ENCODE measurements at places on chromosomes 6 and 20.

GRCh38 chr20:47730744-47731143 is 54.5 kb downstream of the SULF2 start:
- no peak for DNase-seq

GRCh38 chr6:112337209-112337638 is 9.9 kb upstream of the RFPL4B start:
- no peak for DNase-seq

- DNase-seq: peak; percentile 19
Observed at GRCh38 chr6:41199552-41200246, 1.2 kb downstream of the TREML2 start.

- no peak for DNase-seq
Observed at GRCh38 chr6:39196673-39197091, 32.6 kb downstream of the KCNK5 start.

DNA sequence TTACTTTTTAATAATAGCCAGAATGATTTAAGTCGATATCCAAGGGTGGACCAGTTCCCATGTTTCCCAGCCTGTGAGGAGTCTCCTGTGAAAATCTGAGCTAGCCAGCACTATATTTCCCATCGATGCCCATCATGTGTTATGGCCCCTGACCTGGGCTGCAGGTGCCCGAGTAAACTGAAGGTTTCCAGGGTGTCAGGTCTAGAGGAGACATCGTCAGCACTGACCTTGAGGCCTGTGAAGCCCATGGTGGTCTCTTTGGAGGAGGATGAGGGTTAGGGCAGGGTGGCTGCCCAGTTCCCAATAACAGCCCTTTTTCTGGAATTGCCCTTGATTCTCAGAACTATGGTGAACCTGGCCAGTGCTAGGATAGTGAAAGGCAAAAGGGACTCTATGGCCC is 63.0 kb upstream of the TOP1 start:
- DNase-seq: no peak

- no peak for DNase-seq
Observed at GRCh38 chr6:15615802-15616201, 47.0 kb downstream of the DTNBP1 start.

- peak; percentile 56 for DNase-seq
Observed at GRCh38 chr20:4108495-4109306, 93.3 kb upstream of the RNF24 start.

- DNase-seq: no peak
Observed at GRCh38 chr6:162576016-162576415, 151.6 kb downstream of the PRKN start.

GRCh38 chr20:31933698-31934097 is 18.1 kb downstream of the PDRG1 start:
- DNase-seq: no peak

DNA sequence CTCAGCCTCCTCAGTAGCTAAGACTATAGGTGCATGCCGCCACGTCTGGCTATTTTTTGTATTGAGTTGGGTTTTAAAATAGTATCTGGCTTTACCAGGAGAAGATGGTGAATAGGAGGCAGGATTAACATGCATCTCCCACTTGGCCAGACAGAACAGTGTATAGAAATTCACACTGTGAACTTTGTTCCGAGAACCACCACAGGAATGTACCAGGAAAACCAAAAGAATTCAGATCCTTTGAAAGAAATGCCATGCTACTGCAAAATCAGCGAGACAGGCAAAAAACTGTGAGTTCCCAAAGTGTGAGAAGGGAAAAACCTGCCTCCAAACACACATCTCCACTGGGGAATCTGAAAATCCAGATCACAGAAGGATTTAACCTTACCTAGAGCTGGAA is 327.6 kb downstream of the NKAIN2 start:
- DNase-seq: no peak

DNA sequence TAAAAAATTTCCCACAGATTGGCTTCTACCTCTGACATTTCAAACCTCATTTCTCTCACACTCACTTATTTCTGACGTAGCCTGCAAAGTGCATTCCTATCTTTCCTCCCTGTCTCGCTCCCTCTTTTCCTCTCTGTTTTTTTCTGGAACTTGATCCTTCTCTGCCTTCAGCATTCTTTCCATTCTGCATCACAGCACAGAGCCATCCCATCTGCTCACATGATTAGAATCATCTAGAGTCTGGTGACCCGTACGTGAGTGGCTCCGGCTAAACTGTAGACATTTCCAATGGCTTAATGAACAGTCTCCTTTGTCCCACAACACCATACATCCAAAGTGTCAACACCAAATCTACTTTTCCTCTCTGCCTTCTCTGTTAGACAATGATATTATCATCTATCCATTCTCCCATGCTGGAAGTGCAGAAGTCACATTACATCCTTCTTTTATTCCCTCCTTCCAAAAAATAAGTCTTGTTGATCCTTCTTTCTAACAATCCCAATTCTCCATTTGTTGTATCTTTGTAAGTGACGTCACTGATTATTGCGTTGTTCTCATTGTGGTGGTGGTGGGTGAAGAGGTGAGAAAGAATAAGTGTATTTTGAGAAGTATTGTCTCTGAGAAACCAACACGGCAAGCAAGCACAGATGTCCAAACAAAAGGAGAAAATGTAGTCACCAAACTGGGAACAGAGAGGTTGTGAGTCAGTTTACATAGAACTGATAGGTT is 41.6 kb downstream of the OPRM1 start:
- DNase-seq: no peak

- DNase-seq: no peak
Observed at GRCh38 chr6:56875523-56875922, 79.4 kb upstream of the BEND6 start.

DNA sequence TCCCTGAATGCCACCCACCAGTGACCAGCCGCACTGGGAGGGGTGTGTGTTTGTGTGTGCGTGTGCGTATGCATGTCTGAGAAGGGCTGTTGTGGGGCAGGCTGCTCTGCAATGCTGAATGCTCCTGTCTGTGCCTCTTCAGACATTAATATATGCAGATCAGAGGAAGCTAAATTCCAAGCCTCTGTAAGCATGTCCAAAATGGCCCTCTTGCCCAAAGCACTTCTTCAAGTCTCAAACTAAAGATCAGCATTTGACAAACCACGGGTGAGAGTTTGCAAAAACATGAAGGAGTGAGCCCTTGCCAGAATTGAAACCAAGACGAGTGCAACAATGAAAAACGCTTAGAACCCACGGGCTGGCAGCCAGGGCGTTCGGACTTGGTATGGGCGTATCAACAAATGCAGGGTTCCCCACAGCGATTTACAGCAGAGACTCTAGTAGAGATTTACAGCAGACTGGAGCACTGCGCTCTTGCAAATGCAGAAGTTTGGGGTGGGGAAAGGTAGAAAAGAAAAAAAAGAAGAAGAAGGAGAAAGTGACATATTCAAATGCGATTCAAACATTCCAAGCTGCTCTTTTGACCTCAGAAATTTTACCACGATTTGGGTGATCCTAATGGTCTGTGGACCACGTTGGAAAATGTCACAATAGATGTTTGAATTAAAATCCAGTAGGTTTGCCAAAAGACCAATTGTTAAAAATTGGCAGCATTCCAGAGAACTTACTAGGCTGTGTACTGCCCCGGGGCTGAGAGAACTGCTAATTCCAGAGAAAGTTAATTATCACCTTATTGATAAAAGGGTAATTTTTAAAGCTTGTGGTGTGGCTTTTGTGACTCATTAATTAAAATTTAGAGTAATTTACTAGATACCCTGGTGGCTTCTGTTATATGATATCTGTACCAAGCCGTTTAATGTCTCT is 3.5 kb downstream of the SCML4 start:
- DNase-seq: no peak

- no peak for DNase-seq
Observed at GRCh38 chr6:14040042-14040441, 77.5 kb upstream of the CD83 start.

- no peak for DNase-seq
Observed at GRCh38 chr6:140641412-140641811, 1267.0 kb upstream of the CITED2 start.

DNA sequence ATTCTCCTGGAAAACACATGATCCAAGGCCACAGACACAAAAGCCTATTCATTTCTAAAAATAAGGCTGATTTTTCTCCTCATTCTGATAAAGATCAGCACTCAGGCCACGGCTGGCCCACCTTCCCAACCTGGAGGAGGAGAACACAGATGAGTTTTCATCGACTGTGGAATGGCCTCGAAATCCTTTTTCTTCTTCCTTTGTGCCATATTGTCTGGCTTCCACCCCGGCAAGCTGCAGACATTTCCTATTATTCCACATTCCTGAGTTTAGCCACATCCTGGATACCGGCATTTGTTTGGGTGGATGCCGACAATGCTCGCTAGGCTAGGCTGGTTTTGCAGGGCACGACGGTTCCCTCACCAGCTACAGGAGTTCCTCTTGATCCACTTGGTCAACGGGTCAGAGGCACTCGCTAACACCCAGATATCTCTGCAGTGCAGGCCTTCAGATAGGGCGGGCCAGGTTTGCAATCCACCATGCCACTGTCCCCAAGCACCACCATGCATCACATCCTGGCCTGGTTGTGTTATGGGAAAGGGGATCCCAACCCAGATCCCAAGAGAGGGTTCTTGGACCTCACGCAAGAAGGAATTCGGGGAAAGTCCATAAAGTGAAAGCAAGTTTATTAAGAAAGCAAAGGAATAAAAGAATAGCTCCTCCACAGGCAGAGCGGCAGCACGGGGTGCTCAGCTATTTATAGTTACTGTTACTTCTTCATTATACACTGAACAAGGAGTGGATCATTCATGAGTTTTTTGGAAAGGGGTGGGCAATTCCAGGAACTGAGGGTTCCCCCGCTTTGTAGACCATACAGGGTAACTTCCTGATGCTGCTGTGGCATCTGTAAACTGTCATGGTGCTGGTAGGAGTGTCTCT is 4.2 kb upstream of the CTSZ start:
- DNase-seq: no peak

GRCh38 chr6:127737009-127737486 is 160.1 kb downstream of the C6orf58 start:
- DNase-seq: no peak

GRCh38 chr6:122791310-122791679 is 2.2 kb downstream of the SMPDL3A start:
- DNase-seq: no peak

GRCh38 chr20:62755817-62756724 is 40.2 kb upstream of the MRGBP start:
- DNase-seq: no peak

- DNase-seq: no peak
Observed at GRCh38 chr6:25944688-25945574, 14.4 kb upstream of the SLC17A2 start.

- no peak for DNase-seq
Observed at GRCh38 chr20:50679753-50680104, 11.6 kb downstream of the RIPOR3 start.

DNA sequence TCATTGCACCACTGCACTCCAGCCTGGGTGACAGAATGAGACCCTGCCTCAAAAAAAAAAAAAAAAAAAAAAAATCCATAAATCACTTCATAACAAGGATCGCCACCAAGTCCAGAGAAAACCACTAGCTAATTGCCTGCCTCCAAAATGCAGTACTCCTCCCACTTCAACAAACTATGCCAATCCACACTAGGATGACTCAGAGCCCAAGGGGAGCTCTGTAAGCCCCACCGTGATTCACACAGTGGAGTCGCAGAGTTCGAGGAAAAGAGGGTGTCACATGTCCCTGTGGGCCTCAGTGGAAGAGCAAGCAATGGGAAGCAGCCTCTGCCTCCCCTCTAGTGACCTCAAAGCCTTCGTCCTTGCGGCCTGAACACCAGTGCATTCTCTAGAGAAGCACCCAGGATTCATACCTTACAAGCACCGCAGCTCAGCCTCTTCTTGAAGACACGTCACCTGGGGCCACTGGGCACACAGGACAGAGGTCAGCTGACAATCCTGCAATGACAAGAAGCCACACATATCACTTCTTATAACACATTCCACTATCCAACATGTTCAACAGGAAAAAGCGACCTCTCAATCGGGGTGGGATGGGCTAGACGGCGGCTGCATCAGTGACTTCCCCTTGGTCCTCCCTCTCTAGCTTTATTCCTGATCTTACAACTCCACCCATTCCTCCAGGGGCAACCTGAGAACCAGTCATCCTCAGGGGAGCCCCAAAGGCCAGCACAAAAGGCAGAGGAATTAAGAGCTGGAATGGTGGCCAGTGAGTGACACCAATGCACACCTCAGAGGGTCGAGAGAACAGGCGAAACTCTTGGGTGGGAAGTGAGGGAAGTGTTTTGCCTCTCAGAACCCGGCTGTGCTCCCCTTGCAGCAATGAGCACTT is 8.9 kb downstream of the SNHG17 start:
- DNase-seq: no peak

DNA sequence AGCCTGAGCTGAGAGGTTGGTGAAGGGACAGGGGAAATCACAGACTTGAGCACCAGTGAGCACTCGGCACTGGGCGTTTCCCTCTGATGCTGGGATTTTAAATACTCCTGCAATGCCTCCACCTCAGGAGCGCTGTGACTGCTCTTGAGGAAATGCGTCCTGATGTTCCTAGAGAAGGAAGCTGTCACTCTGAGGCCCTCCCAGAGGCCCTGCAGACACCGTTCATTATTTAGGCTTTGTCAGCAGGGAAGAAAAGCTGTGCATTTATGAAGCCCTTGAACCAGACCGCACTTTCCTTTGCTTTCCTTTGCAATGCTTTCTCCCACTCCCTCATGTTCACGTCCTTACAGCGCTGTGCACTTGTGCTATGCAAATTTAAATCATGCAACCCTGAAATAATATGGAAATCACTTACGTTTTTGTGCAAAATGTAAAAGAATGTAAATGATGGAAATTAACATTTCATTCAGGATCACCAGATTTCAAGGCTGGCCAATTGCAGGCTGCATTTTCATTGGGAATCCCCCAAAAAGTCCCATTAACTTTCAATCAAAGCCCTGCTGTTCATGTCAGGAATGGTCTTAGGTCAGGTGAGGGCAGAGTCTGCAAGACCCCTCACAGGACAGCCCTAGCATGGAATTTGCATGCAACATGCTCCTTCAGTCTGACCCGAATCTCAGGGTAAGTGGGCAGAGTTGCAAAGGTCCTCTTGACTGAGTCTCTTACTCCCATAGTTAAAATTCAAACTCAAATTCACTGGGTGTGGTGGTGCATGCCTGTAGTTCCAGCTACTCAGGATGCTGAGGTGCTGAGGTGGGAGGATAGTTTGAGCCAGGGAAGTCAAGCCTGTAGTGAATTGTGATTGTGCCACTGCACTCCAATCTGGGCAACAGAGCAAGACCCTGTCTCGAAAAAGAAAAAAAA is 45.8 kb upstream of the SYNDIG1 start:
- DNase-seq: no peak

DNA sequence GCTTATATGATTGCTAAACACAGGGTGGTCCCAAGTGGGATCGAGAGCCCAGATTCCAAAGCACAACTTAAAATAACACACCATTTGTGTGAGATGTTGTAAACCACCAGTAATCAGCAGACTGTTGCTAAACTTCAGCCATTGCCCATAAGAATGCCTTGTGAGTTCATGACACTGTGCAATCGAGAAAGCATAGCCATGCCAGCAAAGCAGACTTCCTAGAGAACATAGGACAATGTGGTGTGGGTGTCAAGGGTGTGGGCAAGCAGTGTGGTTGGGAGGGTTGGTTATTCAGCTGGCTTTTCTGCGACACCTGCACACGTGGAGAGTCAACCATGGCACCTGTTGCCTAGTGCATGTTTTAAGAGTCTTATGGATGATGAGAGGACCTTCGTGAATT is 16.1 kb upstream of the CALHM6 start:
- DNase-seq: no peak

GRCh38 chr6:114312931-114313330 is 29.9 kb downstream of the HS3ST5 start:
- DNase-seq: no peak
